ENCODE measurements at places on chromosomes 6 and 20.
A peak's percentile ranks its signal among the peaks of the same experiment; 100 is the strongest.

DNA sequence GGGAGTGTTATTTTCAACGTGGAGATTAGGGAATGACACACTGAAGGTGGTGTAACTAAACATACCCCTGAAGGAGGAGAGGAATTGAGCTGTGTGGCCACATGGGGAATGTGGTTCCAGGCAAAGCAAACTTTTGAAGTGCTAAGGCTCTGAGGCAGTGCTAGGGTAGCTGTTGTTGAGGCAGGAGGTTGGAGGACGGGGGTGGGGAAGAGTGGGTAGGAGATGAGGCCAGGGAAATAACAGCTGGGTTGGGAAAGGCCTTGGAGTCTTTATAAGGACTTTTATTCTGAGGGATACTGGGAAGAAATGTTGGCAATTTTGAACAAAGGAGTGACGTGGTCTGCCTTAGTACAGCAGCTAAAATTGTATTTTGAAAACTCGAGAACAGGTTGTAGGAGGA lies 13.0 kb downstream of the RPRD1B start:
- no peak for DNase-seq

DNA sequence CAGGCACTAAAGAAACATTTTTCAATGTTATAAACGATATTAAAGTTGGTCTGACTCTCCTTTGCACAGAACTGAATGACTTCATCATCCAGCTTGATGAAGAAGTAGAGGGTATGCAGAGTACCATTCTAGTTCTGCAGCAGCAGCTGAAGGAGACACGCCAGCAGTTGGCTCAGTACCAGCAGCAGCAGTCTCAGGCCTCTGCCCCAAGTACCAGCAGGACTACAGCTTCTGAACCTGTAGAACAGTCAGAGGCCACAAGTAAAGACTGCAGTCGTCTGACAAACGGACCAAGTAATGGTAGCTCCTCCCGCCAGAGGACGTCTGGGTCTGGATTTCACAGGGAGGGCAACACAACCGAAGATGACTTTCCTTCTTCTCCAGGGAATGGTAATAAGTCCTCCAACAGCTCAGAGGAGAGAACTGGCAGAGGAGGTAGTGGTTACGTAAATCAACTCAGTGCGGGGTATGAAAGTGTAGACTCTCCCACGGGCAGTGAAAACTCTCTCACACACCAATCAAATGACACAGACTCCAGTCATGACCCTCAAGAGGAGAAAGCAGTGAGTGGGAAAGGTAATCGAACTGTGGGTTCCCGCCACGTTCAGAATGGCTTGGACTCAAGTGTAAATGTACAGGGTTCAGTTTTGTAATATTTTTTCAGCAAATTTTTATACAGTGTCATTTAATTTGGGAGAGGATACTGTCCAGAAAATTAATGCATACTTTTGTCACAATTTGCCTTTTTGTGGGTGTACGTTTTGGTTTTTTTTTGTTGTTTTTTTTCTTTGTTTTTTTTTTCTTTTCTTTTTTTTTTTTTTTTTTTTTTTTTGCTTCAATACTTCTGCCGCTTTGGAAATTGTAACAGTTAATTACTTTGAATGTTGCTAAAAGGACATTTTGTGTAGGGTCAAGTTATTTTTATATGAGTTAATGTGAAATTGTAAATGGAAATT lies 6.6 kb upstream of the ACAT2 start:
- no peak for DNase-seq

- peak; percentile 73 for DNase-seq
Observed at GRCh38 chr6:4809999-4810918, 34.1 kb downstream of the CDYL start.

DNA sequence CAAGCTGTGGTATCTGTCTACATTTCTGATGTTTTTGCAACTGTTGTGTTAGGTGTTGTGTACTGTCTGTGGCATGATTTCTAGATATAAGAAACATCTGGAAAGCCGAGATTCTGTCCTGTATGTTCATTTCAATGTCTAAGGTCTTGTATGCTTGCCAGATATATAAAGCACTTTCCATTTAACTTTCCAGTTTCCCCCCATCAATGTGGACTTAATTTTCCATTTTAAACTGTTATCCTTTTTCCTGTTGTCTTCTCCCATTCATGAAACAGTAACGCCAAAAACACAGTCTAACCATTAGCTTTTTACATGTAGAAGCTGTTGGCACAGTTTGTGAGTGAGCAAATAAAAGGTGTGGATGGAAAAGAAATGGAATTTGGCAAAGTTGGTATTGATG lies 181.6 kb downstream of the FARS2 start:
- no peak for DNase-seq

GRCh38 chr6:161217628-161218027 lies 56.2 kb downstream of the AGPAT4 start:
- no peak for DNase-seq

DNA sequence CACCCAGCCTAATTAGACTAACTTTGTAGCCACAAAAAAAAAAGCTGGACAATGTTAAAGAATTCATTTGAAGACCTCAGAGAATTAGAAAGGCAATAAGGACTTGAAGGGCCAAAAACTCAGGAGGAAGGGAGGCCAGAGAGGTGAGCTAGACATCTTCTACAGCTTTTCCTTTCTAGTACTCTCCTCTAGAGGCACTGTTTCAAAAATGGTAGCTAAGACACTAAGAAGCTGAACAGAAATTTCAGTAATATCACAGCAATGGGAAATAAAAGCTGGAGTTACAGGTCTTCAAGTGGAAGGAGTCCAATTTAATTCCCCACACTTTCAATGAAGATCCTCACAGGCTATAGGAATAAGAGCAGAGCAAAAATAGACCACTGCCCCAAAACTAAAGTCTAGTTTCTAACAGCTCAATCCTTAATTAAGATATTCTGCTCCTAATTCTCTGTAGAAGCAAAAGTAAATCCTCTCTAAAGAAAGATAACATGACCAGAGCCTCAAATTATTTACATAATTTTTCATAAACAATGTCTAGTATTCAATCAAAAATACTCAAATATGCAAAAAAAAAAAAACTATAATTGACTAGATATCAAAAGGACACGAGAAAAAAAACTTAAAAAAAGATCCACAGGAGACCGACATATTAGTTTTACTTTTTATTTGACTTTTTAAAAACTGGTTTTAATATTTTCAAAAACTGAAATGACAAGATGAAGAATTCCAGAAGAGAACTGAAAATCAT lies 63.7 kb downstream of the RNGTT start:
- DNase-seq: no peak

GRCh38 chr20:60249436-60249835 lies 291.2 kb downstream of the CDH26 start:
- DNase-seq: peak; percentile 99

DNA sequence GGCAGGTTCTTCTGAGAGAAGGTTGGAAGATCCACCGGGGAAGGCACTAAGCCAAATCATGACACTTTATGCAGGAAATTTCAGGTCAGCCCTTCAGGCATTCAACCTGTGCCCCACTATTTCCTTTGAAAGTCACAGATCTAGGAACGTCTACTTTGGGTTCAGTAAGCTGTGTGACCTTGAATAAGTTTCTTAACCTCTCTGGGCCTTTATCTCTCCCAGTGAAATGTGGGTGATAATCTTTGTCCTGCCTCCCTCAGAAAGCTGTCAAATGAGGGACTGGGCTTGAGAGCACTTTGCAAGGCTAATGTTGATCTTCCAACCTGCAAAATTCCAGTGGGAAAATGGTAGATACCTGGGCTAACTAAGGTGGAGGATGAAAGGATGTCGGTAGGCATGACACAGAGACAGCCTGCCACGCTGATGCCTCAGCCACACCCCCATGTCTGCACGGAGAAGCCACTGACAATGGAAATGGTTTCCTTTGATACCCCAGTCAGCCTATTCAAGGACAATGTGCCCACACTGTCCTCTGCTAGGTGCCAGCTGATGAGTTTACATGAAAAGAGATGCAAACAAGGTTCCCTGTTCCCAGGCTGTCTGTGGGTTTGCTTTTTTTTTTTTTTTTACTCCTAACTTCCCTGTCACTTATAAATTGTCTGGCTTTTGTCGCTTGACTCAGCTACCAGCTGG lies 9.3 kb downstream of the BNIP5 start:
- DNase-seq: no peak

- DNase-seq: no peak
Observed at GRCh38 chr20:51440589-51440988, 101.9 kb downstream of the NFATC2 start.

DNA sequence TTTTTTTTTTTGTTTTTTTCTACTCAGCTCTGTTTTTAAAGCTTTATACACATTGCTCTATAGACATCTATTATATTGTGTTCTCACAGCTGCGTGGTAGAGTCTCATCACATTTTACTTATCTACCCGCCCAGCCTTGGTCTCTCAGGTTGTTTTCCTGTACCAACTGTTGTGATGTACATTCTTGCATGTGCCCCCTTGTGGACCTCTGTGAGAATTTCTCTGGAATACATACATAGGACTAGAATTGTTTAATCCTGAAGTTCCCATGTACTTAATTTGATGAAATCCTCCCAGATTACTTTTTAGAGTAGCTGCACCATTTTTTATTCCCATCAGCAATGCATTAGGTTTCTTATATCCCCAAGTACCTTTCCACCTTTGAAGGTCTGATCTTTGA lies 40.4 kb upstream of the TINAG start:
- peak; percentile 38 for DNase-seq

DNA sequence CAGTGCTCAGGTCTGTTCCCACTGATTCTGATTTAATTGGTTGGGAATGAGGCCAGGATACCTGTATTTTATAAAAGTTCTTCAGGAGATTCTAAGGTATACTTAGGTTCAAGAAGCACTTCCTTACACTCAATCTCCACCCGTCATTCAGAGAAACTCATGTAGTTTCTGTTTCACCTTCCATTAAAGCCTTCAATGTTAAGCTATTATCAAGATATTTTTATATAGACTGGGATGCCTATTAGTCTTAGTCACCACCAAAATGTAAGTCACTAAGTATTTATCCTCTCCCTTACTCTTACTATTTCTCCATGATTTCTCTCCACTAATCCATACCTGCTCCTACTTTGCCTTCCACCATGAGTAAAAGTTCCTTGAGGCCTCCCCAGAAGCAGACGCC lies 38.1 kb upstream of the GCLC start:
- peak; percentile 34 for DNase-seq

DNA sequence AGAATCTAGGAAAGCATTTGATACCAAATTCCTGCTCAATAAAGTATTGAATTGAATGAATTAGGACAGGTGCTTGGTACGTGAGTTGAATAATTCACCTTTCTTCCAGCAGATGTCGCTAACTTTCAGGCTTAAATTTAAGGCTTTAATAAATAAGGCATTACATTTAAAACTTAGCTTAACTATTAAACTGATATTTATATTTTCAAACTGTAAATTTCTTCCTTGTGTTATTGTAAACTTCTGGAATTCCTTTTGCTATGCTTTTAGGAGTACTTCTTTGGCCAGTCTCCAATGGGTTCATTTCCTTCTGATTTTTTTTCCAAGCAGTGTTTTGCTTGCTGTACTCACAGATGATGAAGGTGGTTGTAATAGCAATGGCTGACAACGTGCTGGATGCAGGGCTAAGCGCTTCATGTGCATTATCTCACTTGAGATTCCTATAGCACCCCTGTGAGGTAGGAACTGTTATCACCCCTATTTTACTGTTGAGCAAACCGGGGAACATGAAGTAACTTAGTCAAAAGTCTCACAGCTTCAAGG lies 71.3 kb upstream of the SLC2A12 start:
- DNase-seq: peak; percentile 69

GRCh38 chr6:29723666-29724588 lies 693 bp downstream of the HLA-F start:
- no peak for DNase-seq

DNA sequence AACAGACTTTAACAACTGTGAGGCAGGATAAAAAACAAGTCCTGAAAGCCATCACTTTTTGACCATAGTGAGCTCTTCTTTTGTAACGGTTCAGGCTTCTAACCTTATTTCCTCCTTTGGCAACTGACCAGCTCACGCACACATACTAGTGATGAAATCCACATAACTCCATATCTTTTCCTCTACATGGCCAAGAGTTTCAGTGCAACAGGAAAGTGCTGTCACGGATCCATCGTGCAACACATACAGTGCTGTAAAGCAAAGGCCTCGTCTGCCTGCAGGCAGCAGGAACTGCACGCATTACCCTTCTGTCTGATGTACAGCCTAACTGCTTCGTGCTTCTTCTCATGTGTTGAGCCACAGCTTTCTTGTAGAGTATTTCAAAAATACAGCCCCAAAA lies 108.5 kb downstream of the EPM2A start:
- DNase-seq: no peak

GRCh38 chr6:151179321-151179720 lies 60.4 kb upstream of the AKAP12 start:
- DNase-seq: peak; percentile 67

- no peak for DNase-seq
Observed at GRCh38 chr6:28978959-28979561, 26.1 kb downstream of the ZNF311 start.

DNA sequence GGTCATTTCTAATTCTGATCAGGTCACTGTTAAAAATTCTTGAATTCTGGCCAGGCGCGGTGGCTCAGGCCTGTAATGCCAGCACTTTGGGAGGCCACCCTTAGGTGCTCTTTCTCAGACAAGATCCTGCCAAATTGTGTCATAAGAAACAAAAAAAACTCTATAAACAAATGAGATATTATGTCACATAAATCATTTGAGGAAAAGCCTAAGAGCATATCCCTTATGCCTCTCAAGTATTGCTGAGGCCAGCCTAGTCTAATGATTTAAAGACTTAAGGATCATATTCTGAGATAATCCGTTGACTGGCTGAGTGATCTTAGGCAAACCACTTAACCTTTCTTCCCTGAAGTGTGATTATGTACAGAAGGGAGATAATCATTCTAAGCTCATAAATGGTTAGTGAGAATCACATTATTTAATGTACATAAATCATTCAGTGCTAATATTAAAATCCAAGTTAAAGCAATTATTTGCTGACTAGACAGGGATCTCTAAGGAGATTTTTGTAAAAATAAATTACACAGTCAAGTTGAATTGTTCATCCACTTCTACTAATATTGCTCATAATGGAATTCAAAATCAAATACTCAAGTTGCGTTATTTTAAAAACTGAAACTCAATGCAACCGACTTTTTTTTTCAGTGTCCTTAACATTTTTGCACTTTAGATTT lies 365.4 kb downstream of the PHF3 start:
- no peak for DNase-seq

DNA sequence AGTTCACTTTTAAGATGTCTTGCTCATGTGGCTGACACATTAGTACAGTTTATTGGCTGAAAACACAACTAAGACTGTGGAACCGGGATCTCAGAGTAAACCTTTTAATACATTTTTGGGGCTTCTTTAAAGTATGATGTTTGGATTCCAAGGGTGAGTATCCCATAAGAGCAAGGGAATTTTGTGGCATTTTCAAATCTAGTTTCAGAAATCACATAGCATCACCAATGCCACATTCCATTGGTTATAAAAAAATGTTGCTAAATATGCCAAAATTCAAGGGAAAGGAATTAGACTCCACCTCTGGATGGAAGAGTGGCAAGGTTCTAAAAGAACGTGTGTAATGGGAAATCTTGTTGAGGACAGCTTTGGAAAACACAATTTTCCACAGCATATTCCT lies 338.6 kb downstream of the COL12A1 start:
- DNase-seq: peak; percentile 76

DNA sequence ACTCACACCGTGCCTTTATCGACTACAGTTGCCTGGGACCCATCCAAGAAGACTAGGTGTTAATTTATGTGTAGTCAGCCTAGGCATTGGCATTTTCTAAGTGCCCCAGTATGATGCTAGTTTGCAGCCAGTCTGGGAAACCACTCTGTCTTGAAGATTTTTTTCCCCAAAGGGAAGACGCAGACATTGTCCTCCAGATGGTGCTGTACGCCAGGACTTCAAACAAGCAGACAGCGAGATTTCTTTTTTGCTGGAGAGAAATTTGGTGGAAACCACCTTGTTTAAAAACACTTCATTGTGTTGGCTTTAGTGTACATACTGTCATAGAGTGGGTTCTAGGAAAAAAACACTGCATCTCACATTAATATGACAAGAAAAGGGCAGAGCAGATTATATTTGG lies 30.0 kb downstream of the ALDH5A1 start:
- DNase-seq: peak; percentile 44
